PC-9 (cell line): ENCODE measurements at places on chromosomes 5 and 9. TPM values are rescaled to one million over a fixed set of nuclear protein-coding genes. Genes with fewer than 3 reads are reported as not detected.

DNA sequence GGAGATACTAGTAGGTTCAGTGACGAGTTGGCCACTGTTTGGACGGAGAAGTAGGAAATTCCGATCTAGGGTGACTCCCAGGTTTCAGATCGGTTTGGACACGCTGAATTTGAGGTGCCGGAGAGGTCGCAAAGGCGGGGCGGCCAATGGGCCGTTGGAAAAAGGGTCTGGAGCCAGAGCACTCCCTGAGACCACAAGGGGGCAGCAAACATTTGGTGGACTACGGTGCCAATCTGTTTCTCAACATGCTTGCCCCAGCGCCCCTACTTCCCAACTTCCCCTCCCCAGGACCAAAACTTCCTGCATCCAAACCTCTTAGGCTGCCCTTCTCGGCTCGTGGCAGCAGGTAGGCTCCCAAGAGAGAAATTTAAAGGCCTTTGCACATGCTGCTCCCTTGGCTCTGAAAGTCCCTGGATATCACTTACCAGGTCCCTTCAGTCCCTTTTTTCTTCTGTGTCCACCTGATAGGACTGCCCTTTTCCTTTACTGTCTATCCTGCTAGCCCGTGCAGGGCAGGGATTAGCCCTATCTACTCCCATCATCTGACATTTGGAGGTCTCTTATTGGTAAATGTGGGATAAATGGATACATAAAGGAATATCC is 992 bp upstream of the RPP25L start:
- peak; percentile 52 for DNase-seq

TTLL11 gene
- total RNA-seq: 2.0 and 2.3 TPM in 2 replicates

DNA sequence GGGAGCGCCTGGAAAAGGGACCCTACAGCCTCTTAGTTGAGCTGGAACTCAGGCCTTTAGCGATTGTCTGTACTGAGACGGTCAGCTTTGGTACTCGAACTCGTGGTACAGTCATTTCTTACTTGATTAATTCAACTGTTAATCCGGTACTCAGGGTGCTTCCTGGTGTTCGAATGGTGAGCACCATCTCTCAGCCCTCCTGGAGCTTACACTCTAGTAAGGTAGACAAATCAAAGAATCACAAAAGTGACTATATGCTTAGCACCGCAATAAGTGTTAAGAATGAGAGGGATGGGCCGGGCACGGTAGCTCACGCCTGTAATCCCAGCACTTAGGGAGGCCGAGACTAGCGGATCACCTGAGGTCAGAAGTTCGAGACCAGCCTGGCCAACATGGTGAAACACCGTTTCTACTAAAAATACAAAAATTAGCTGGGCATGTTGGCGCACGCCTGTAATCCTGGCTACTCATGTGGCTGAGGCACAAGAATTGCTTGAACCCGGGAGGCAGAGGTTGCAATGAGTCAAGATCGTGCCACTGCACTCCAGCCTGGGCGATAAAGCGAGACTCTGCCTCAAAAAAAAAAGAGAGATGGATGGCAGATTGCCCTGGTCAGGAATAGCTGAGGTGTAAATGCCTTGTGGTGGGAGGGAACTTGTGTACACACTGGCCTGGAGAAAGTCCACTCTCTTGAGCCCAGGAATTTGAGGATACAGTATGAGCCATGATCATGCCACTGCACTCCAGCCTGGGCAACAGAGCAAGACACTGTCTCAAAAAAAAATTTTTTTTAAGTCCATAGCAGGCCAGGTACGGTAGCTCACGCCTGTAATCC is 981 bp downstream of the TCOF1 start:
- peak; percentile 39 for DNase-seq

GNG10 gene
- total RNA-seq: 70.8 and 76.9 TPM in 2 replicates

LHX3 gene
- 0.22 and 0.43 TPM in 2 replicates for total RNA-seq

GRCh38 chr5:115602591-115603125 is 379 bp upstream of the TICAM2 start:
- no peak for DNase-seq

GRCh38 chr9:21966140-21966851 is 27.9 kb downstream of the CDKN2A start:
- DNase-seq: no peak

DNA sequence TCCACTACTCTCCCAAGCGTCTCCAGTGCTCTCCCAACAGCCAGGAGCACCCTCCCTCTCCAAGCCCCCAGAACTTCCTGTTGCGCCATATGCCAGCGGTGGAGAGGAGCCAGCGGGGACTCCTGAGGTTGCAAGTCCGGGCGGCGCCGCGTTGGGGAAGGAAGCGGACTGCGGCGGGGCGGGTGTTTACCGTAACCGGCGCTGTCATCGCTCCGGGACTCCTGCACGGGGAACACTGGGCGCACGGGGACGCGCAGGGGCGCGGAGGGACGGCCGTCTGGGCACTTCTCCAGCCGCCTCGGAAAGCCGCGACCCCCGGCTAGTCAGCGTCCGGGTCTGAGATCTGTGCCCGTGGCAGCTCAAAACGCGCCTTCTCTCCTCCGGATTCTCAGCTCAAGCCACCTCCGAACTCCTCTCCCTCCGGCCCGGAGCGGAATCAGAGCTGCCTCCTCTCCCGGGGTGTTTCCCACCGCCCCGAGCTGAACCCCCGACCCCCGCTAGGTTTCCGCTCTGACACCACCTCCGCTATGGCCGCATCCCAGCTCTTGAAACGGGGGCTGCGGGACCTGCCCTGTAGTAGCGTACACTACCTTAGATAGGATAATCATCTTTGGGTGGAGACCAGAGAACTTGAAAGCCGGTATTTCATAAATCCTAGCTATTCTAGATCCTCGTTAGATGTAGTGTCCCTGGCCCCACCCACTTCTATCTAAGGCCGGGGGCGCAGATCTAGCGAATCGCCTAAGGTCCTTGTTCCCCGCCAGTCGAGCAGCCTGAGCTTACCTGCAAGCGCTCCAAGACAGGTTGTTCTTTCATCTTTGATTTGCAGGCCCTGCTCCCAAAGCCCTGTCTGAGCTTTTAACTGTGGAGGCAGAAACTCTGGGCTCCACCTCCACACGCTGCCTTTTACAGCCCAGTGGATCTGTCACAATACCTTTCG is at the start of gene TRPM6:
Gene TRPM6, minus strand, starts transcription at position 881 of the 940 bp plus-strand sequence. Its CDS starts 65 bp downstream, at position 816.
- peak; percentile 56 for DNase-seq

- DNase-seq: no peak
Observed at GRCh38 chr9:6132650-6133049, 83.0 kb upstream of the IL33 start.

KCNIP1 gene
- not detected in 2 replicates for total RNA-seq

DNA sequence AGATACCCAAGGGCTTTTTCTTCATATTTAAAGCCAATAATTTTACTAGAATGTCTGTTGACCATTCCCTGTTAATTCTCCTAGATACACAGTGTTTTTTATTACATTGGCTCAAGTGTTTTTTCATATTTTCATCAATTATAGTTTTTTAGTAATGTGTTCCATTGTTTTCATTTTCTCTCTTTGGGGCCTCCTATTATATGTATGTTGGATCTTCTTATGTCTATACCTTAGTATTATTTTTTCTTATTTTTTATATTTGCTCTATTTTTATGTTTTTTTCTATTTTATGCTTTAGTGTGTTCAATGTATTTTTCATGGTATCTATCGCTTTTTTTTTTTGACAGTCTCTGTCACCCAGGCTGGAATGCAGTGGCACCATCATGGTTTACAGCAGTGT is 7.5 kb downstream of the KIAA1958 start:
- no peak for DNase-seq

DNA sequence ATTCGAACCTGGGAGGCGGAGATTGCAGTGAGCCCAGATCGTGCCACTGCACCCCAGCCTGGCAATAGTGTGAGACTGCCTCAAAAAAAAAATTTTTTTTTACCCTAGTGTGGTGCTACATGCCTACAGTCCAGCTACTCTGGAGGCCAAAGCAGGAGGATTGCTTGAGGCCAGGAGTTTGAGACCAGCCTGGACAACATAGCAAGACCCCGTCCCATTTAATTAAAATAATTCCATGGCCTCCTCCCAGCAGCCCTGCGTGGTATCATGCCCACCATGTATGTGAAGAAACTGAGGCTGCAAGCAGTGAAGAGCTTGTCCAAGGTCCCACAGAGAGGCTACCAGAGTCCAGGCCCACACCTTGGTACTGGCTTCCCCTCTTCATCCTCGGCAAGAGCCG is 19.4 kb upstream of the PHYHD1 start:
- no peak for DNase-seq

HTR4 gene
- total RNA-seq: not detected in 2 replicates

DNA sequence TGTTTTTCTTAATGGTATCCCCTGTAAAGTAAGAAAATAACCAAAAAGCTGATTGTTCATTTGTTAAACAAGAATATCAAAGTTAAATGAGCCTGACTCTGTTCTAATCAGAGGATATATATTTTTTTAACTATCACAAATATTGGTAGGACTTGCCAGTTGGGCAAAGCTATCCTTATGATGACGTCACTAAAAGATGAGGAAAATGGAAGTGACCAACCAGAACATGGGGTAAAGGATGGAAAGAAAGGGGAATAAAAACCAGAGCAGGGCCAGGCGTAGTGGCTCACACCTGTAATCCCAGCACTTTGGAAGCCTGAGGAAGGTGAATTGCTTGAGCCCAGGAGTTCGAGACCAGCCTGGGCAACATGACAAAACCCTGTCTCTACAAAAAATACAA is 811.6 kb upstream of the DMAC1 start:
- no peak for DNase-seq

PCSK5 gene
- 8.2 and 9.8 TPM in 2 replicates for total RNA-seq

DNA sequence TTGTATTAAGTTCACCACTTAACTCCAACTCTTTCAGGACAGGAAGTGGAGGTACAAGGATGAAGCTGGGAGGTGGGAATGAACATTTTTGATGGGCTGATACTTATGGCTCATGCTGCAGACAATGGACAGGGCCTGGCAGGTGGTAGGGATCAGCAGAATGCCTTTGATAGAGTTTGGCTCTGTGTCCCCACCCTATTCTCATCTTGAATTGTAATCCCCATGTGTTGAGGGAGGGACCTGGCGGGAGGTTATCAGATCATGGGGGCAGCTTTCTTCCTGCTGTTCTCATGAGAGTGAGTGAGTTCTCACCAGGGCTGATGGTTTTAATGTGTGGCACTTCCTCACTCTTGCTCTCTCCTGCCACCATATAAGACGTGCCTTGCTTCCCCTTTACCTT is 87.3 kb upstream of the PRLR start:
- peak; percentile 16 for DNase-seq

DNA sequence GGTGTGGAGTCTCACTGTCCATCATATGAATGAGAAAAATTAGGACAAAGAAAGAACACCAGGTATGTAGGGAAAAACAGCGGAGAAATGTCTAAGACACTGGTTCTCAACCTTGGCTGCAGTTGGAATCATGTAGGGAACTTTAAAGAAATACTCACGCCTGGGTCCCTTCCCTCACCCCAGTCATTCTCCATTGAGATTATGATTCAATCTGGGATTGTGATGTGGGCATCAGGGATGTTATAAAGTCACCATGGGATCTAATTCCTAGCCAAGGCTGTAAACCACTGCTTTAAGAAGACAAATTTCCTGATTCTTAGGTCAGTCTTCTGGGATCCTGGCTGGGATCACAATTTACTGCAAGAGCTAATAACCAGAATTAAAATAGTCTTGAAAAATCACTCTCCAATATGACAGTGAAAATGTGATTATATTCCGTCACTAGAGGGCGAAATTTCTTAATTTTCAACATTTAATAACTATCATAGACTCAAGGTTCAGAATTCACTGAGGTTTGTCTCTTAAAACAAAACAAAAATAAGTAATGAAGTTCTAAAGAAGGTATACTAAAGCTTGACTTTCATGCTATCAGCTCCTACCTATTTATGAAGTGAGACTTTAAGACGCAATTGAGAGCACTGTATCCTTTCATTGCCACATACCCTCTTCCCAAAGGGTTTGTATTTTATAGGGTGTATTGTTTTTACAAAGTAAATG is 60.5 kb downstream of the GLDC start:
- DNase-seq: no peak

ZDHHC11B gene
- 0.41 TPM in 1 of 2 replicates, not detected in the other for total RNA-seq

GRCh38 chr9:94919376-94920098 is 193.0 kb downstream of the AOPEP start:
- DNase-seq: peak; percentile 91

- no peak for DNase-seq
Observed at GRCh38 chr9:72882117-72882775, 70.6 kb downstream of the ALDH1A1 start.

DNA sequence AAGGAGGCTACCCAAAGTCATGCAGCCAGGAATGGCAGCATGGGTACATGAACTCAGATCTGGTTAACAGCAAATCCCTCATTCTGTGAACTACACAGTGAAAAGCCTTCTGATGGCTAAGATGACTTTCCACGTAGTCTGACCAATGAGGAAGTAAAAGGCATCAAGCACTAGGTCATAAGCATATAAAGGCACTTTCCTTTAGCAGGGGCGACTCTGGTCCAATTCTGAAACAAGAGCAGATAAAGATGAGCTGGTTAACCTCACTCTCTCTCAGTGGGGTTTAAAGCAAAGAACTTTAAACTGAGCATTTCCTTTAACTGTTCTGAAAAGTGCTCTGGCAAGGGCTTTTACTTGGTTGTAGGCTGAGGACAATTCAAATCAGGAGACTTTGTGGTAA is 21.1 kb downstream of the PSMB7 start:
- no peak for DNase-seq

CMBL gene
- 286 and 294 TPM in 2 replicates for total RNA-seq

DNA sequence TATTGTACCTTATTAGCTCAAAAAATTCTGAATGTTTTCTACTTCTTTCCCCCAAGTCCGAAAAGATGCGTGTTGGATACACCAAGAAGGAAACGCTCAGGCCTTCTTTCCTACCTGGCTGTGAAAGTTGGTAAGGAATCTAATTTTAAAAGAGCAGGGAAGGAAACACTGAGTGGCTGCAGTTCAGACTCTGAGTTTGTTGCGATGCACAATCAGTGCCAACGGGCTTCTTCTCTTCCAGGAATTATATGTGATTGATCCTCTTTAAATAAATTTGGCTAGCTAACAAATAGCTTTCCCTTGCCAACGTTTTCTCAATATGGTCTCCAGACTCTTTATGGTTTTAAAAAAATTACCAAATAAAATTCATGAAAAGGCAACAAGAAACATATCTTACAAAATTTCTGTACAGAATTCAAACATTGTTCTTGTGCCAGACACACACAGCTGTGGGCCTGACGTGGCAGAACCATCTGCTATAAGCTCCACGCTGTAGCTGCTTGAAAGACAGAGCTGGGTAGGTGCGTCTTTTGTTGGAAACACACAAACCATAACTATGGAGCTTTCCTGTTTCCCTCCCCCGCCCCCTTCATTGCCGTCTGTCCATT is 493.1 kb downstream of the ZNF608 start:
- DNase-seq: no peak

GRCh38 chr5:89342106-89342876 is 459.3 kb upstream of the MEF2C start:
- no peak for DNase-seq

GRCh38 chr9:83020864-83021263 is 42.1 kb downstream of the RASEF start:
- DNase-seq: no peak
